ENCODE measurements at places on chromosomes 1 and 21. TPM values are rescaled to one million over a fixed set of nuclear protein-coding genes. Genes with fewer than 3 reads are reported as not detected.
A peak's percentile ranks its signal among the peaks of the same experiment; 100 is the strongest.

The DMRTA2 gene
- not detected for total RNA-seq

The SEC16B gene
- 5.7 TPM for total RNA-seq

The GJA4 gene
- 0.87 TPM for total RNA-seq

The OR2L5 gene
- not detected for total RNA-seq

The FNDC10 gene
- total RNA-seq: 24.8 TPM

The ILF2 gene
- 122 TPM for total RNA-seq

The HFM1 gene
- 0.46 TPM for total RNA-seq

The FCGR2B gene
- total RNA-seq: not detected

The C1orf53 gene
- total RNA-seq: 4.1 TPM

- peak; percentile 62 for DNase-seq
These were observed 4.2 kb downstream of the SDC3 start for GRCh38 chr1:30904191-30904961.

DNA sequence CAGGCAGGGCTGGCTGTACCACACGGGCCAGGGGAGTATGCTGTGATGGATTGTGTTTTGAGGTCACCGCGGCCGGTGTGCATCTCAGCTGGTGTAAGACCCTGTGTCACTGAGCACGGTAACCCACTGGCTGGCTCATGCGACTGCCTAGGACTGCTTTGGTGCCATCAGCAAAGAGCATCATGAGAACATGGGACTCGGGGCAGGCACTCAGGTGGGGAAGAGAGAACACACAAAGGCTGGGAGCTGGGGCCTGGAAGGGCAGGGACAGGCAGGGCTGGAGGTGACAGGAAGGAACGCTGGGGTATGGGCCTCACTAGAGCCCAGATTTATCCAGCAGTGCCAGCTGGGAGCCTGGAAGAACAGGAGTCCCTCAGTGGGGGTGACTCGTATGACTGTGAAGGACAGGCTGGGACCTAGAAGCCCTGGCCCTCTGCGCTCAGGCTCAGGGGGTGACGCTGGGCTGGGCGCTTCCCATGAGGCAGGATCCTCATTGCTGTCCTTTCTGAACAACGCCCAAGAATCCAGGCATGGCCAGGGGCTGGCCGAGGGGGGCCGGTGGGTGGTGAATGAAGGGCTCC, 210.4 kb upstream of the VAMP3 start:
- DNase-seq: peak; percentile 72

- no peak for DNase-seq
These were observed 13.0 kb downstream of the FAM229A start for GRCh38 chr1:32349211-32349708.

DNA sequence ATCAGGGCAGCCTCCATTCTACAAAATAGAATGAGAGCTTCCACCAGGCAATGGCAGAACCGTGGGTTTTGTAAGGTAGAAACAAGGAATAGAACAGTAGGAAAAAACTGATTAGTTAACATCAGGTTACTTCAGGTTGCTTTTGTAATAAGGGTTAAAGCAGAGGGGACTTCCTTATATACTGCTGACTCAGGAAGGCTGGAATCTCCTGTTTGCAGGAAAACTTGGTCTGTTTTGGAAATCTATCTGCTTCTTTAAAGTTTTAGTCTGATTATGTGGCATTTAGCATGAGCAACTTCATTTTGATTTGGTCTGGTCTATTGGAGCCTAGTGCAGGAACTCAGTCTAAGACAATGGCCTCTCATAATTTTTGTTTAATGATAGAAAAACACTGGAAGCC, 32.7 kb upstream of the RAB4A start:
- DNase-seq: no peak

- DNase-seq: no peak
These were observed 168.0 kb upstream of the NR5A2 start for GRCh38 chr1:199859491-199859933.

GRCh38 chr1:54876814-54877213, 10.2 kb downstream of the DHCR24 start:
- no peak for DNase-seq

- no peak for DNase-seq
These were observed 68.3 kb upstream of the KCND3 start for GRCh38 chr1:112057736-112058135.

DNA sequence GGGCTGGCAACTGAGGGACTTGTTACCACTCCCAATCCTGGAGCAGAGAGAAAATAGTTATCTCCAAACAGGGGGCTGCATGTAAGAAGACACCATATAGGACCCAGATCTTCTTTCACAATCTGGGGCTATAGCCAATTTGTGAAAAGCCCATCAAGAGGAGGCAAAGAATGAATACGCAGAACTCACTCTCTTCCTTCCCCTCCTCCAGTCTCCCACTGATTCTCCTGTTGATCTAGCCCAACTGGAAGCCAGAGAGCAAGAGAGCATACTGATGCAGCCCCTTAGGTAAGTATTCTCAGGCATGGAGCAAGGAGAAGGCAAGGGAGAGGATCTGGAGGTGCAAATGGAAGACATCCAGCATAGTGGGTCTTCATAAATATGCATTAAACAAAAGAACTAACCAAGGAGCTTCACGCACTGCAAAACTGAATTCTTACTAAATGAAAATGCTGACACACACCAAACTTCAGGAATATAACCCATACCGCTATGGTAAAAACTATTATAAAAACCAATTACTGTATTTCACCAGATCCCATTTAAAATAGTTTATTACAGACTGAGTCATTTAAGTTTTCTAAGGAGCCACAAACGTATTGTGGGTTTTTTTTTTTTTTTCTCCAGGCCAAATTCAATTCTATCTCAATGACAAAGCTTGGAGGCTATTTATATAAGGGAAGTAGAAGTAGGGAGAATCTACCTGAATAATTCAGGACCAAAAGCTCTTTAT, 15.5 kb upstream of the HMGB4 start:
- DNase-seq: no peak

GRCh38 chr1:112762541-112763500, 47.7 kb upstream of the PPM1J start:
- no peak for DNase-seq

DNA sequence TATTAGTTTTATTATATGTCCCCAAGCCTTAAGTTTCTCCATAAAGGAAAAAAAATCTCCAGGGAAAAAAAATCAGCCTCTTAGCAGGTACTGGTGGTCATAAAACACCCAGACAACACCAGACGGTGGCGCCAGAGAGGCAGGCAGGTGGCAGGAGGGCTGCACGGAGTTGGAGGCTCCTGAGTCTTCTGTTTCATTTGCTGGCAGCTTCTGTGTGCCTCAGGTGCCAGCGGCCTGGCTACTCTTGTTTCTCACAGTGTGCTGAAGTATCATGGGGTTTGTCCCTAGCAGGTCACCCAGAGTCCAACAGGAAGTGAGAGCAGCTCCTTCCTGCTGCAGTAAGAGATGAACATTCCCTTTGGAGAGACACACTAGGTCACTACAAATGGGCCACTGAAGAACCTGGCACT, 123.3 kb upstream of the GADD45A start:
- DNase-seq: no peak

DNA sequence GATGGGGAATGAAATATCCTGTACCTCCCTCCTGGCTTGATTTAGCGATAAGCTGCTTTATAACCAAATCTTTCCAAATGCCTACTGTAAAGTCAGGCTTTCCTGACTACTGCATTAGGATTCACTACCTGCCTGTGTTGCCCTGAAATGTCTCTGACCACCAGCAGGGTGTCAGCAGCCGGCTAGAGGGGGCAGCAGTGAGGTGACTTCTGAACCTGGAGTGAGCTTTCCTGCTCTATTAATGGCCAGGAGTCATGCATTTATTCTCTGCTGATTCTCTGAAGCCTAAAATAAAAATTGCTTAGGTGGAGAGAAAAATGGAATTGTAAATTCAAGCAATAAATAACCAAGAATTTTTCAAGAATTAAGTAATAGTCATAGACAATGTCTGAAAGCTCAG, 2.5 kb downstream of the BACE2 start:
- DNase-seq: no peak

- DNase-seq: no peak
These were observed at the start of gene RNF220 for GRCh38 chr1:44405031-44405797. TSS of gene RNF220 (plus strand) at chr1:44405255.

- DNase-seq: no peak
These were observed 293.6 kb downstream of the PLPP3 start for GRCh38 chr1:56285554-56286402.

DNA sequence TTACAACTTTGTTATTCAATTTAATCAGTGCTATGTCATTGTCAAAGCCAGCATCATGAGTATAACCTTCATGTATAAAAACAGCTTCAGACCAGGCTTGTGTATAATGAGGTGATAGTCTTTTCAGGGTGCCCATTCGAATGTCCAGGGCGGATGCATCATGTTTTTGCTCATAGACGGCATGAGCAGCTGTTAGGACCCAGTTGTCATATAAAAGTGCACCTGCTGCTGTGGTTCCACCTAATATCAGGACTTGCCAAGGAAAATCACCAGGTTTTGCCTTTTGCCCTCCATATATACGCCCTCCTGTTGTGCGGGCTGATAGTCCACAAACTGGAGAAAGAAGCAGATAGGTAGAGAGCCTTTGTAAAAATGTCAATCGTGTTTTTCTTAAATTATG, 14.9 kb downstream of the TARDBP start:
- DNase-seq: no peak

GRCh38 chr1:225850370-225850769, 31.8 kb downstream of the TMEM63A start:
- no peak for DNase-seq

GRCh38 chr1:212700892-212701819, 1.5 kb upstream of the BATF3 start:
- DNase-seq: no peak
